ENCODE measurements at places on chromosomes 3 and 15.

- ATAC-seq = peak; percentile 67
These were observed 16.8 kb upstream of the ESYT3 start for GRCh38 chr3:138417559-138417982.

- ATAC-seq = no peak
These were observed 93.1 kb downstream of the FRMD5 start for GRCh38 chr15:44101944-44102343.

- ATAC-seq = no peak
These were observed 12.3 kb upstream of the EHD4 start for GRCh38 chr15:41984622-41985021.

- peak; percentile 42 for ATAC-seq
These were observed 432 bp upstream of the LPP start for GRCh38 chr3:188153437-188154013.

DNA sequence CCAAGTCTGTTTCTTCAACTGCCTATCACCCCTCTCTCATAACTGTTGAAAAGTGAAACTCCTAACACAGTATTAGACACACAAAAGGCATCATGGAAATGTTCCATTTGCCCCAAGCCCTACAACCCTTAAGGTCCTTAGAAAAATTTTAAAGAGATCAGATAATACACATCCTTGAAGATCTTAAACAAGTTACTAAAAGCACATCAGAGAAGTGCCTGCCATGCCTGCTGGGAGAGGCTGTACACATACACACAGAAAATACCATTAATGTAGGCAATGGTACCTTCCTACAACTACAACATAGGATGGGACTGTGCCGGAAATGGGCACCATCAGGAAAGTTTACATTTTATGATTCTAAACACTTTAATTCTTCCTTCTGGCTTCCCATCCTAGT lies 3.3 kb downstream of the ADAM10 start:
- no peak for ATAC-seq

Data from stimulated activated memory B cell treated with anti-CD40 and anti-IgM and Interleukin-4, amounts not matched to agents 10 μg/mL and 1 μg/mL and 100 μg/mL, for 72 hours (primary cell).